ENCODE measurements at places on chromosomes 4 and X.

DNA sequence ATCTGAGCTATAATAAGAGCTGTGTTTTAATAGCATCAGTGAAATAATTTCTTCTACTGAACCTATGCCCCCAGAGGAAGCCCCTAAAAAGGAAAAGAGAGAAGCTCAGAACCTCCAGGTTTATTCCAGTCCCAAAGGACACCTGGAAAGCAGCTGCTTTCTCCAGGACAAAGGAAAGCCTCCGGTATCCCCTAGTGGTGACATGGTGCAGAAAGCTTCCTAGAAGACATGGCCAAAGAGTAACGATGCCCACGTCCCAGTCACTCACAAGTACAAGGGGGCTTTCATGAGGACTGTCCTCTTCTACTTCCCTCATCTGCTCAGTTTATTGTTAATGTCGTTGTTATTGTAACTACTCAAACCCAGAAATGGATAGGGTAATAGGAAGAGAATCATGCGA, 343.9 kb downstream of the UNC5C start:
- DNase-seq, result no peak

DNA sequence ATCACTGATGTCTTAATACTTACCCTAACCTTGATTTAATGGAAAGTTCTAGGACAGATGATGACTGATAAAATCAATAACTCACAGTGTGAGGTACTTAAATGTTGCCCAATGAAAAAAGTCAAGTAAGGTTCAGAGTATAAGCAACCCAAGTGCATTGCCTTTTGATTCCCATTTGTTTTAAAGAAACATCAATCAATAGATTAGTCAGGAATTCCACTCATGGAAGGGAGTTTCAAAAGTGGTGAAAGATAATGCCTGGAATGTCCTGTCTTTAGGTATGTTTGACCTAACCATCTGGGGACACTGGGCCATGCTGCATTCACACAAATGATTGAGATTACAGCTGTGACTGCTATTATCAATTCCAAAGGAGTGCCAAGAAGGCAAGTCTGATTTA, 259.7 kb downstream of the PPARGC1A start:
- no peak for DNase-seq

GRCh38 chrX:19440713-19441112, 74.6 kb downstream of the MAP3K15 start:
- no peak for DNase-seq

DNA sequence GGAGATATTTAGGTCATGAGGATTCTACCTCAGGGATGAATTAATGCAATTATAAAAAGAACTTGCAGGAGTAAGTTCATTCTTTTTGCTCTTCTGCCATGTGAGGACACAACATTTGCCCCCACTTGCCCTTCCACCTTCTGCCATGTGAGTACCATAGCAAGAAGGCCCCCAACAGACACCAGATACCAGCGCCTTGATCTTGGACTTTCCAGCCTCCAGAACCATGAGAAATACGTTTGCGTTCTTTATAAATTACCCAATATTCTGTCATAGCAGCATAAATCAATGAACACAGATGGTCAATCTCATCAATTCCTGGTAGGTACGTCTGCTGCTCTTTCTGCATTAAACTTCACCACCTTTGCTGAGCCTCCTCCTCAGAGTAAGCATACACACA, 5.7 kb upstream of the SEPSECS start:
- DNase-seq, result no peak

DNA sequence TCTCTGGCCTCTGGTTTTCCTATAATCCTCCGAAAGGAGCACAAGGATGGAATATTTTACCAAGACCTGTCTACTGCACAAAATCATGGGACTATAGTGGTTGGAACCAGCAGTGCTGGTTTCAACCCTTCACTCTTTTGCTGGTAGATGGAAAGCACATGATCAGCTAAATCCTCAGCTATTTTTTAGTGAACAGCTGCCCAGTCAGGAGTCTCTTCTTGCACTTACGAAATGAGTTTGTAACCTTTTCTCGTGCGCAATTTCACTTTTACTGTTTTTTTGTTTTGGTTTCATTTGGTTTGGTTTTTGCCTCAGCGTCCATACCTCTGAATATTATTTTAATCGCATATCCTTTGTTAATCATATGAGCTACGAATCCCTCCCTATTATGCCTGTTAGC, 418.5 kb upstream of the CPEB2 start:
- DNase-seq, result no peak

- no peak for DNase-seq
Measured at GRCh38 chr4:20253735-20254409, 2.2 kb downstream of the SLIT2 start.

- no peak for DNase-seq
Measured at GRCh38 chr4:55411621-55412020, 15.9 kb downstream of the TMEM165 start.

DNA sequence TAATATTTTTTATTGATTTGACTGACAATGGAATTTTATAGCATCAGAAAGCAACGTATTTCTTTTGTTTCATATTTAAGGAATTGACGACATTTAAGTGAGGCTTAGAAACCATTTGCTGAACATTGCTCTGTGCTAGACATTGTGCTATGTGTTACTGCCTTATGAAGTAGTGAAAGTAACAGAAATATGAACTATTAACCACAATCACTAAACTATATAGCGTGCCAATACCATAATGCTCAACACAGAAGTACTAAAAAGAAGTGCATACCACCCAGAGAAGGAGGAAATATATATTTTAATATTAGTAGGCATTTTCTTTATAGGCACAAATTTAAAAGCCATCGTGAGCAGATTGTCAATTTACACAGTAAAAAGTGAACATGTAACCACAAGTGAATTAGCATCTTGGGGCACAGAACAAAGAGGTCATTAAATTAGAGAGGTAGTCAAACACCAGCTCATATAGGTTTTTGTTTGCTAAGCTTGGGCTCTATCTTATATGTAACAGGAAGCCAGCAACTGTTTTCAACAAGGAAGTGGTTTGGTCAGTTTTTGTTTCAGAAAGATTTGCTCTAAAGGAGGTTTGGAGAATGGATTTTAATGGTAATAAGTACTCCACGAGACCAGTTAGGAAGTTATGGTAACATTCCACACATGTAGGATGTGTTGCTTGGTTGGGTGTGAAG, 270.7 kb downstream of the GRXCR1 start:
- no peak for DNase-seq

Measured in activated T-helper 1 cell treated with Interleukin-2 at 50 U/mL for 16 hours (primary cell).